ENCODE measurements at places on chromosomes 4 and X.

- DNase-seq, result no peak
Observed at GRCh38 chr4:10302096-10302495, 155.1 kb downstream of the ZNF518B start.

GRCh38 chr4:47160095-47160494 is 128.7 kb downstream of the GABRB1 start:
- no peak for DNase-seq

DNA sequence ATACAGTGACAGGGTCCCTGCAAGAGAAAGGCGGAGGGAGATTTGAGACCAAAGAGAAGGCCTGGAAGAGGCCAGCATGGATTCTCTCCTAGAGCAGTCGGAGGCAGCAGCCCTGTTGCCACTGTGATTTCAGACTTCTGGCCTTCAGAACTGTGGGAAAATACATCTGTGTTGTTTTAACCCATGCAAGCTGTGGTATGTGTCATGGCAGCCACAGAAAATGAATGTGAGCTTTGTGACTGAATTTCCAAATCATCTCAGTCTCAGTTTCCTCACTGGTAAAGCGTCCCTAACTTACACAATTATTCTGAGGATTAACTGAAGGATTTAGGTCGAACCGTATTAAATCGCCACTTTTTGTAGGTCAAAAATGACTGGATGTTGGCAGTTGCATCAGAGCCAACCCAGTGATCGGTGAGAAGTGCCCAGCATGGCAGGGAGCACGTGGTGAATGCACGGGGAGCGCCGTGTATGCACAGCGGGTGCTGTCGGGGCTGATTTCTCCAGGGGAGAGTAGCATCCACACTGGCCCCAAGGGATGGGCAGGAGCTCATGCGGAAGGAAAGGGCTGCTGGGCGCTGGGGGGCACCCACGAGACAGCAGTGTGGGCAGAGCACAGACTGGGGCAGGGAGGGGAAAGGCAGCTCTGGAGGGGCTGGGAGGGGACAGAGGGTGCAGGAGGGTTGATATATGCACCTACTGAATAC is 23.8 kb upstream of the NSG1 start:
- DNase-seq, result no peak

GRCh38 chrX:1870421-1870820 is 255.6 kb downstream of the ASMT start:
- no peak for DNase-seq

Measured in activated CD8-positive, alpha-beta T cell treated with anti-CD3 and anti-CD28 coated beads, Interleukin-2, amount 10 ng/mL, durations not matched to agents 7 days and 5 days (primary cell).